Activated T-helper 9 cell treated with anti-CD3 and anti-CD28 coated beads, Interleukin-2, amount 50 U/mL, for 16 hours (primary cell): ENCODE measurements at places on chromosomes 13 and 19.

DNA sequence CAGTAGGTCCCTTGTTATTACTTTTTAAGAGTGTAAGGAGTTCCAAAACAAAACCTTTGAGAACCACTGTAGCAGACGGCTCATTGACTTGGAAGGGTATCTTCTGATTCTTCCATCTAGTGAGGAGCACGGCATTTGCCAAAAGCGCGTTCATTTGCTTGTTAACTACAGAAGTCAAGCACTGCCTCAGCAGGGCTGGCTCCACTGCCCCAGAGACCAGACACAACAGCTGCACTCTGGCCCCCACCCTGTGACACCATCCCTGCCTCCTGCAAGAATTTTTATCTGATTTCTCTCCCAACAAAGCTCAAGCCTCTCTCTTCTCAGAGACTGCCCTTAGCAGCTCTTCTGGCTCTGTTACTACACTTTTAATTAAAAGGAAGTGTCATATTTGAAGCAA lies 20.7 kb upstream of the XPO4 start:
- no peak for DNase-seq

GRCh38 chr19:45098521-45099466 lies 5.8 kb downstream of the PPP1R37 start:
- DNase-seq: no peak

DNA sequence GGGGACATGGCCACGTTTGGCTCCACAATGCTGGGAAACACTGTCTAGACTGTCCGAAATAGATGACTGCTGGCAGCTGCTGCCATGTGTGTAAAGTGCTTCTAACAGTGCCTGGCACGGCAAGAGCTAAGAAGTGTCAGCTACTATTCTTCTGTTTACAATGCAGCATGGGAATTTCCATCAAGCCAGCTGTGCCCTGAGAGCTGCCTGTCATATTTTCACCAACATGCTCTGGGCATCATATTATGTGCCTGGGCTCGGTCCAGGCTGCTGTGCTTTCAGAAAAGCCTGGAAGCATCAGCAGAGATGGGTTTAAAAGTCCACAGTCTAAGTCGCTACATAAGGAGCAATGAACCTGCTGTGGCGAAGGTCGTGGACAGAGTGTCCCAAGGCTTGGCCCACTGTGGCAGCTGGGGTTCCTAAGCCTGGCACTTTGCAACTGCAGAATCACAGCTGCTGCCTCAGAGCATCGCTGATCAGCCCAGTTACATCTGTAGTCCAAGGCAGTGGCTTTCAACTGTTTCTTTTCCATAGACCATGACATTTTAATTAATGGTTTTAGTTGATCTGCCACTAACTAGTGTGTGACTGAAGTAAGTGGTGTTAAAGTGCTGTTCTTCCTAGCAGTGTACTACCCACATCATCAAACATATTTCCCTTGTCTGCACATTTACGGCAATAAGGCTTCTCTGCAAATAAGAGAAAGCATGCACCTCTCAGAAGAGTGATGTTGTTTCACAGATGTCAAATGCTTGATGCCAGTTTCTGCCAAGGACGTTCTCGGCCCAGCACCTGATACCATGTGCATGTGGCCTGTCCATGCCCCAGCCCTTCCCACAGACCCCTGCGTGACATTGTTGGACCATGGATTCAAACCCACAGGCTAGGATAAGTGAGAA lies 95.7 kb upstream of the C1QTNF9B start:
- no peak for DNase-seq

DNA sequence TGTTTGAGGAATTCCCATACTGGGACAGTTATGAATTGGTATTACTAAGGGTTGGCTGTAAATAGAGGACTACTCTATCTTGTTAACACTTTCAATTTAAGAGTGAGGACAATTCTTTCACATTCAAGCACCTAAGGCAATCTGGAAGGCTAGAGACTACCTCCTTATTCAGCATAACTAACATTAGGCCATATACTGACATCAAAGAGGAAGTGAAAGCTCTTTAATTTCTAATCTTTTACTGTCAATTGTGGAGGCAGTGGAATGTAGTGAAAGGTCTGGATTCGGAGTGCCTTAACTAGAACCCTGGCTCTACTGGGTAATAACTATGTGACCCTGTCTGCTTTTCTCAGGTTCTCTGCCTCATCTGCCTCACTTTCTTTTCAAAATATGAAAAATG lies 134.0 kb downstream of the UFM1 start:
- no peak for DNase-seq

- no peak for DNase-seq
These were observed 1893.2 kb downstream of the PCDH9 start for GRCh38 chr13:65336916-65337315.

DNA sequence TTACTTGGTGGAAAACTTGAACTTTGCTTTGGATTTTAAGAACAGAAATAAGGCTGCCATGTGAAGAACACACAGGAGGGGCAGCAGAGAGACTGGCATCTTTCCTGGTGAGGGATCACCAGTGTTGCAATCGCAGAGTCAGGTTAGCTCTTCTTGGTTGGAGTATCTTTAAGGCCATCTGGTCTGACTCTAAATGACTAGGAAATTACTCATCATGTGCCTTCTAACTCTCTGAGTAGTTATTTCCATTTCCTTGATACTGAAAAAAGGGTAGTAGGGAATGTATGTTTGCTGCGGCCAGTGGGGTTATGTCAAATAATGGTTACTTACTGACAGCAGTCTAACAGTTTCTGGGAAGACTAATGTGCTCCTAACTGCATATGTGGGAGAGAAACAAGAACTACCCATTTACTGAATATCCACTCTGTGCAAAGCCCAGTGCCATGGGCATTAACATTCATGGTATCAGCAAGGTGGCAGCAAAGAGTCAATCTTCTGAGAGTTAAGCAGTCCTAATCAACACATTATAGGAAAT lies 122.1 kb downstream of the COG6 start:
- DNase-seq: peak; percentile 13

- DNase-seq: peak; percentile 25
These were observed at the start of gene USP12 for GRCh38 chr13:27171244-27171826. Gene USP12, minus strand, starts transcription at chr13:27171811. Its CDS starts 172 bp downstream, at chr13:27171639.

DNA sequence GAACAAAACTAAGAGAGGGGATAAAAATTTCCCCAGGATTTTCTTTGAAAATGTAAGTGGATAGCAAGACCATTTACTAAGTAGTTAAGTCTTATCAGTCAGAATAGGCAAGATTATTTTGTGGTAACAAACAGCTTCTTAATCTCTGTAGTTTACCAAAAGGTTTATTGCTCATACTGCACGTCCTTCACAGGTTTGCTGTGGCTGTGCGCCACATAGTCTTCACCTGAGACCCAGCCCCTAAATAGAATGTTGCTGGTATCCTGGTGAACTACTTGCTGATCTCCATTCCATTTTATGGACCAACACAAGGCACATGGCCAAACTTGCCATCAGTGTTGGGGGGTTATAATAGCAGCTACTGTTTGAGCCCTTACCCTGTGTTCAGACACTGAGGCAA lies 44.6 kb downstream of the FNDC3A start:
- DNase-seq: no peak

- DNase-seq: no peak
These were observed 564.1 kb downstream of the EFNB2 start for GRCh38 chr13:105971312-105971711.

DNA sequence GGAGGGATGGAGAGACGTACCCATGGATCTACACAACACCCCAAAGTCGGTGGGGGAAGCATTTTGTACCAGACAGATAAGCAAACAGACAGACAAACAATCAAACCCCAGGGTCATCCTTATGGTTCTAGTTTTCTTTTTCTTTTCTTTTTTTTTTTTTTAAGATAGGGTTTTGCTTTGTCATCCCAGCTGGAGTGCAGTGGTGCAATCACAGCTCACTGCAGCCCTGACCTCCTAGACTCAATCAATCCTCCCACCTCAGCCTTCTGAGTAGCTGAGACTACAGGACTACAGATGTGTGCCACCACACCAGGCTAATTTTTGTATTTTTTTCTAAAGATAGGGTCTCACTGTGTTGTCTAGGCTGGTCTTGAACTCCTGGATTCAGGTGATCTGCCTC lies 17.9 kb upstream of the FBL start:
- no peak for DNase-seq

GRCh38 chr13:83980331-83980730 lies 98.1 kb upstream of the SLITRK1 start:
- no peak for DNase-seq

GRCh38 chr13:41465241-41465847 lies 8.0 kb downstream of the RGCC start:
- DNase-seq: peak; percentile 77

DNA sequence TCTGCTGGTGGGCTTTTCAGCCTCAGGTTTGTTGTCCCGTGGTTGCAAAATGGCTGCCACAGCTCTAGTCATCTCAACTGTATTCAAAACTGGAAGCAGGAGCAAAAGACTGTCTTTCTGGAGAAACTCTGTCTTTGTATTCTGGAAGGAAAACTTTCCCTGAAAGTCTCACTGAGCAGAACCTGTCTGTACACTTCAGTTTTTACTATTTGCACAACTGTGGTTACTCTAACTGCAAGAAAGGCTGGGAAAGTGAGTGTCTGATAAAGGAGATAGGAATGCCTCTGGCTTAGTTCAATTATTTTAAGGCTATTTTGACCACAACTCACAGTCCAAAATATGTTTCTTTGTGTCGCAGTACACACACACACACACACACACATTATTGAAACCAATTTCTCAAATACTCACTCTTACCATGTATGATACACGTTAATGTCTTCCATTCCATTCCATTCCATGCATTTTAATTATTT lies 49.7 kb upstream of the EHD2 start:
- DNase-seq: no peak

DNA sequence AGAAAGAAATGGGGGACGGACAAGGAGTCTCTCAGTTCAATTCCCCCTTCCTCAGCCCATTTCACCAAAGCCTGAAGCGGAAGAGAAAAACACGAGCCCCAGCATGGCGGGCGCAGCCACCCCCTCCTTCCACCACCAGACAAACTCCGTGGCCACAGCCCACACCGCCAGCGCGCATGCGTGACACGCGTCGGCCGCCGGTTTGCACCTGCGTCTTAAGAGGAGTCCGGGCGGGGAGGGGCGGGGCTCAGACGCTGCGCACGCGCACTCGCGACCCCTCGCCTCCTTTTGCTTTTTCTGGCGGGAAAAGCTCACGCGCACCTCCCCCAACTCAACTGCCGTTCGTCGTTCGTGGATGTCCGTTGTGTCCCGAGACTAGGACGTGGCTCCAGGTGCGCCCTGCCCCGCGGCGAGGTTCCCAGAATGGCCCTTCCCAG lies at the start of gene KASH5:
Gene KASH5, plus strand, starts transcription at position 314 of the 437 bp plus-strand sequence. CDS start 2,635 bp downstream, outside the sequence.
- peak; percentile 75 for DNase-seq

- DNase-seq: no peak
These were observed 51.0 kb downstream of the ZNF557 start for GRCh38 chr19:7120499-7120898.

DNA sequence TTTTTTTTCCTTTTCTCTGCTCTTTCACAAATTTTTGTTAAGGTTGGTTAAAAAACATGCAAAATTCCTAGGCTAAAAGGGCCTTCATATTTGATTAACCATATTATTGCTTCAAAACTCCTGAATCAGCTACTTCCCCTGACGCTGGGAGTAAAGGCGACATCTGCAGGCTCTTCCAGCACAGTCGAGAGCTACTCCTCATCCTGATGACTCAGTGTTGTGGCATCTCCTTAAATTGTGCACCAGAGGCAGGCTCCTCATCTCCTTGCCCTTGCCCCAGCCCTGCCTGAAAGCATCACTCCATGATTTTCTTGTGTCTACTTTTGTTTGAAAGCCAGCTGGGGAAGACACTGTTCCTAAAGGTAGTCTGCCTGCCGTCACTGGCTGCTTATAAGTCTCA lies 24.5 kb upstream of the SOX1 start:
- DNase-seq: no peak

- no peak for DNase-seq
These were observed 254.1 kb upstream of the RXFP2 start for GRCh38 chr13:31485183-31485582.

DNA sequence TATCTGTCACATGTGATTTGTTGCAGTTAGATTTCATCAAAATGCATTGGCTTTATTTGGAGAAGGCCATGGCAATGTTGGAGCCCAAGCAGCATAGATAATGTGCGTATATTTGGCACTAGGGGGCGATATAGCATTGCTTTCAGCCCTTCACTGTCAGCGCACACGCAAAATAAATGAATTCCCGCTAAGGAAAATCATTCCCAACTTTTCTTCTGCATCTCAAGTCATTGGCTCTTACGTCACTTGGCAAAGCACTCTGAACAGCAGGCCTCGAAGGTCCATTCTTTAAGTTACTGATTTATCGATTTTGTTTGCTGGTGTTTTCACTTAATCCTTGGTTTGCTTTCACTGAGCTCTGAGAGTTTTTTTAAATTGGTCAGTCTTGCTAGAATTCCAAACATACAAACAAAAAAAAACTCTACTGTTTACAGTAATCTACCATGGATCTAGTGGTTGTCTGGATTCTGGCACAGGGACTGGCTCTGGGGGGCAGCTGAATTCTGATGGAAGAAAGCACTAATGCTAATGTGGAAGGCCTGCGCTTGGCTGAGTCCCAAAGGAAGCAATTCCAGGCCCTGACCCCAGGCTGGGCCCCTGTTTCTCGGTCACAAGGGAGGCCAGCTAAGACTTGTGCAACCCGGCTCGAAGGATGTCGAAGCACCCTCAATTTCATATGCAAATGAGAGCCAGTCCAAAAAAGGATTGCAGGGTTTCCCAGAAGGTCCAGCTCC lies 97.7 kb upstream of the IPO5 start:
- no peak for DNase-seq

GRCh38 chr13:113756441-113757097 lies 2.5 kb upstream of the TMEM255B start:
- DNase-seq: no peak

- no peak for DNase-seq
These were observed 16.9 kb downstream of the ZC3H4 start for GRCh38 chr19:47096721-47097120.

- DNase-seq: no peak
These were observed 48.9 kb upstream of the TNFSF11 start for GRCh38 chr13:42525035-42525504.

DNA sequence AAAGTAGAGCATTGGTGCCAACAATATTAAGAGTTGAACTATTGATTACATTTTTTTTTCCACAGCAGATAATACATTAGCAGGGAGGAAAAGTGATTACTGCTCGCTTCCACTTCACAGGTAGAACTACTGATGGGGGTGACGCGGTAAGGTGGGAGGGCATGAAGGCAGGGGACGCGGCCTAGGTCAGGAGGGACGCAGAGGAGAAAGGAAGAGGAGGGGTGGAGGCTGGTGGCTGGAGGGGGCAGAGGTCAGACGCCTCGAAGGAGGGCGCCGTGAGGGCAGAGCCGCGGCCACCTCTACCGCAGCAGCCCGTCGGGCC lies 287 bp upstream of the B3GLCT start:
- no peak for DNase-seq

GRCh38 chr13:112837371-112838037 lies 131.5 kb upstream of the MCF2L start:
- DNase-seq: no peak
